NK-92 treated with Interleukin-12 subunit alpha and Interleukin-12 subunit beta, amount 100 ng/mL, for 24 hours (cell line): ENCODE measurements at places on chromosomes 12 and 14.
A peak's percentile ranks its signal among the peaks of the same experiment; 100 is the strongest.

- DNase-seq = no peak
These were observed 6.8 kb upstream of the PHC1 start for GRCh38 chr12:8907513-8907912.

DNA sequence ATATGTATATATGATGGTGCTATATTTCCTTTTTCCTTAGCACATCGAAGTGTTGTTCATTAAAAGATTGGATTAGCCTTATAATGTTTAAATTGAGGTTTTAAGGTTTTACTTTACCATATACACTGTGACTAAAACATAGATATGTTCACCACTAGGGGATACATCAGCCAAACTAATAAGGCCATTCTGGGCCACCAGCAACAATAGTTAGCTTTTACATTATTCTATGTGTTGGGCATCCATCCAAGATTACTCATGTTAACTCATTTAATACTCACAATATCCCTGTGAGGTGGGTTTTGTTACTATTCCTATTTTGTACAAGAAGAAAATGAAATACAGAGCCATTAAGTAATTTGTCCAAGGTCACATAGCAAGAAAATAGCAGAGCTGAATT lies 202.6 kb upstream of the AVPR1A start:
- DNase-seq = no peak

DNA sequence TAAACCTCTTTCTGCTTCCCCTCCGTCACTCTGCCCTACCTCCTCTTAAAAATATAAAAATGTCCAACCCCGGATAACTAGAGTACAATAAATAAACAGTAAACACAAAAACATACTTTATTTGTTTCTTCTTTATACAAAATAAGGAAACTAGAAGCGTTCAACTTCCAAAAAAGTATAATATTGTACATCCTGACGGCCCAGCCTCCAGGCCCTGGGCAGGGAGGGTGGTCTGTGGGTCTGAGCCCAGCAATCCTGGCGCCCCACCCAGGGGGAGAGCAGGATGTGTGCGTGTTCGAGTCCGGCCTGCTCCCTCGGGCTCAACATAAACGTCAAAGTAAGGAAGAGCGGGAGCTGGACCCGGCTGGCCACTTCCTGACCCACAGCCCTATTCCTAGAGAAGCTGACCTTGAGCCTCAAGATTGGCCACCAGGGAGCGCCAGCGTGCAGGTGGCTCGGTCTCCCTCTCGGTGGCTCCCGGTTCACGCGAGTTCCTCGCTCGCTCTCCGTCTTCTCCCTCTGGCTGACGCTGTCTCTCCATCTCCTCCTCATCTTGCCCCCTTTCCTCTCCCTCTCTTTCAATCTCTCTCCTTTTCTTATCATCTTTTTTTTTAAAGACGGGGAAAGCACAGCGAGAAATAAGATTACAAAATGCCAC lies 9.4 kb downstream of the LHX5 start:
- DNase-seq = peak; percentile 6

GRCh38 chr14:72876710-72877063 lies 17.2 kb downstream of the DPF3 start:
- DNase-seq = no peak

GRCh38 chr12:2412305-2412643 lies 359.5 kb downstream of the CACNA1C start:
- DNase-seq = no peak

- DNase-seq = no peak
These were observed 9.0 kb upstream of the KANSL2 start for GRCh38 chr12:48690990-48691389.

- DNase-seq = no peak
These were observed 1.2 kb downstream of the GSC start for GRCh38 chr14:94768521-94769390.
